Endothelial cell (in vitro differentiated cells): ENCODE measurements at places on chromosomes 7 and 10.

GRCh38 chr10:13810568-13810967, 223.8 kb downstream of the PRPF18 start:
- DNase-seq: no peak

- DNase-seq: no peak
Measured at GRCh38 chr10:101131962-101132635, 999 bp downstream of the TLX1 start.

DNA sequence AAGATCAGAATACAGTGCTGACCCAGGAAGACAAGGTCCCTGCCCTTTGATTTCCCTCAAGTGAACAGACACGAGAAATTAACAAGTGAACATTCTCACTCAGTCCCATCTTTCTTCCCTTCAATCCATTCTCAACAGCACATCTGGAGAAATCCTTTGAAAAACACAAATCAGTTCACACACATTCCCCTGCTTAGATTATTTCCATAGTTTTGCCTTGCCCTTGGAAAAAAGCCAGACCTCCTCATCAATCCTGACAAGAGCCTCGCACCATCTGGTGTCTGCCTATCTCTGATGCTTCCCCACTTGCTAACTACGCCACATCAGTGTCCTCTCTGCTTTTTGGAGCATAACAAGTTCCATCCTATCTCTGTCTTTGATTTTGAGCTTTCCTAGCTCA, 94.4 kb upstream of the KIAA1217 start:
- no peak for DNase-seq

DNA sequence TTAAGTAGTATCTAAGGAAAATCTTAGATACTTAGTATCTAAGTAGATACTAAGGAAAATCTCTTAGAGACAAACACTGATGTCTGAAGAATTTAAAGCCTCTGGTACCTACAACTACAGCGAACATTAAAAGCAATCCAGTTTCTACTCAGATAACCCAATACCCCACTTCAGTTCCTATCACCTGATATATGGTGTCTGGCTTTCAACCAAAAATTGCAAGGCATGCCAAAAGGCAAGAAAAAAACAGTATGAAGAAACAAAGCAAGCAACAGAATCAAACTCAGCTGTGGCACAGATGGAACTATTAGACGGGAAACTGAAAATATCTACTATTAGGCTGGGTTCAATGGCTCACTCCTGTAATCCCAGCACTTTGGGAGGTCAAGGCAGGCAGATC, 31.1 kb downstream of the ARHGAP12 start:
- DNase-seq: no peak

GRCh38 chr7:117711556-117711955, 161.7 kb downstream of the CTTNBP2 start:
- DNase-seq: no peak

- no peak for DNase-seq
Measured at GRCh38 chr10:22633106-22633505, 81.3 kb downstream of the PIP4K2A start.

DNA sequence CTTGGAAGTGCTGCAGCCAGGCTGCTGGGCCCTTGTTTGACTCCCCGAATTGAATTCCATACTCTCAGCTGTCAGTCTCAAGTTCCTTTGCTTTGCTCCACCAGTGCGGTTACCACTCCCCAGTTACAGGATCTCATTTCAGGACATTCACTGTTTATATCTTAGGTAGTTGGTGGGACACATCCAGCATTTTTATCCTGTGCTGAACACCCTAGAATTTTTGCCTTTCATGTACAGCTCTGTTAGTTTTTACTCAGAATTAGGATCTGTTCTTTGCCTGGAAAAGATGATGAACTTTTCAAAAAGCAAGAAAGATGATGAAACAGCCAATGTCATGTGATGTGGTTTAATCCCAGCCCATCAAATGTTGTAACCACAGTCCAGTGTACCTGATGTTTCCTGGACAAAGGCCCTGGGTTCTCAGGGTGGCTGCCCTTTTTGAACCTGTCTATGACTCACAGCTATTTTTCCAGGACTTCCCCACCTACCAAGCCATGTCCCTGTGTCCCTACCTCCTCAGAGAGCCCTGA, 149.7 kb downstream of the NOC3L start:
- no peak for DNase-seq

- no peak for DNase-seq
Measured at GRCh38 chr7:52726493-52726892, 308.9 kb upstream of the POM121L12 start.

- DNase-seq: no peak
Measured at GRCh38 chr10:50550291-50550839, 73.4 kb downstream of the SGMS1 start.

GRCh38 chr10:98555021-98555619, 108.4 kb upstream of the HPS1 start:
- peak; percentile 18 for DNase-seq

- no peak for DNase-seq
Measured at GRCh38 chr7:135164357-135165061, 6.0 kb downstream of the CYREN start.

- no peak for DNase-seq
Measured at GRCh38 chr7:32379510-32380112, 110.6 kb downstream of the LSM5 start.
